ENCODE measurements at places on chromosomes 1 and 21. TPM values are rescaled to one million over a fixed set of nuclear protein-coding genes. Genes with fewer than 3 reads are reported as not detected.

CELA2B gene
- polyA plus RNA-seq: 0.28 TPM

ACKR1 gene
- 0.31 TPM for polyA plus RNA-seq

ILDR2 gene
- 15.7 TPM for polyA plus RNA-seq

C1orf52 gene
- 37.8 TPM for polyA plus RNA-seq

GRCh38 chr1:119510046-119510445 is 3.0 kb downstream of the HSD3B1 start:
- no peak for DNase-seq

DNA sequence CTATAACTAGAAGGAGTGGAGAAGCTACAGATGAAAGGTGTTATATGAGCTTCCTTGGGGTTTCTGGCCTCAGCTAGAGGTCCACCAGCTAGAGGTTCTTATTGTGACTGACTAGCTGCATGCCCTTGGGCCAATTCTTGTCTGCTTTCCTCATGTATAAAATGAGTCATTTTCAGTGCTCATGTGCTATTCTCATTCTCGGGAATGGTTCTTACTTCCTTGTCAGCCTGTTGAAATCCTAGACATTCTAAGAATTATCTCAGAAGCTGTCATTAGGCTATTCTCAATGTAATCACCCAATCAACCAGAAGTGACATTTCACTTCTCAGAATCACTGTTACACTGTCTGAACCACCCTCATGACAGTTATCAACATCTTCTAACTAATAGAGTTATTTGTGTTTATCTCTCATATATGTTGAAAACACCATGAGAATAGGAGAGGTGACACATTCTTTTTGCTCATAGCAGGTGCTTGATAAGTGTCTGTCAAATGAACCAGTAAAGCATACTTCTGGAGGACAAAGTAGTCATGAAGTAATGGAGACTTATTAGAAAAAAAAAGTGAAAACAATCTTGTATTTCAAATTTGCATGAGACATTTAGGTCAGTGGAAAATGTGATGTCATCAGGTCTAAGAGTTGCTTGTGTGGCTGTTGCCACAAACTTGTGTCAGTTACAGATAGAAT is 122.8 kb upstream of the IVNS1ABP start:
- no peak for DNase-seq

DNA sequence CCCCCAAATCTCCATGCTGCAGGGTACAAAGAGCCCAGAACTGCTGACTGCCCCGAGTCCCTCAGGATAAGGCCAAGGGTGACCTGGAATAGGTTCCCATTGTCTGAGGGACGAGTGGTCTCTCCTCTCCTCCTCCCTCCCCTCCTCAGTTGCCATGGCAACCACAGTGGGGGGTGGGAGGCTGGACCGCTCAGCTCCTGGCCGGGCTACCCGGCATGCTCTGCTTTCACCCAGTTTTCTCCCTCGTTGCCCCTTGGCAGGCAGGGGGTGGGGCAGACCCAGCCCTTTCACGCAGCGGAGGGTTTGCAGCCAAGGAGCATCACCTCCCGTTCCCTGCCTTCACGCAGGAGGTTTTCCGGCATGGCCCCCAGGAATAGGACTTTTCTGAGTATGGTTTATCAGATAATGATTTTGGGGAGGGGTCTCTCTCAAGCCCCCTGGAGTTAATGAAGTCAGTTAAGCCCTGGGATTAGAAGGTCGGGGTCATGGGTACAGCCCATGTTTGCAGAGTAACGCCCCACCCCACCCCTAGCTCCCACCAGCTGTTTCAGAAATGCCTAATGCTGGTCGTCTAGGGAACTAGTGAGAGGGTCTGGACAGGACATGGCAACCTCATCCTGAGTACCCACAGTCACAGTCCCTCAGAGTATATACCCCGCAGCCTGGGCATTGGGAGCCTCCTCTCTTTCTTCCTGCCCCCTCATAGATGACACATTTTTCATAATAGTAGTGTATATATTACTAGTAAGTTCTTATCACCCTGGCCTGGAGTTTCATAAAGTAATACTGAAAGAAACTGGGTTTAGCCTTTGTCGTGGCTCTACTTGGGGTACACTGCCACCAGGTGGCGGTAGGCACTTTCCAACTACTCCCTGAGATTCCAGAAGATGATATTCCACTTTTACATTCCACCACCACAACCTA is 20.7 kb downstream of the C1QB start:
- no peak for DNase-seq
